Activated CD8-positive, alpha-beta T cell treated with anti-CD3 and anti-CD28 coated beads for 36 hours (primary cell): ENCODE measurements at places on chromosomes 6 and 20. TPM values are rescaled to one million over a fixed set of nuclear protein-coding genes. Genes with fewer than 3 reads are reported as not detected.

DNA sequence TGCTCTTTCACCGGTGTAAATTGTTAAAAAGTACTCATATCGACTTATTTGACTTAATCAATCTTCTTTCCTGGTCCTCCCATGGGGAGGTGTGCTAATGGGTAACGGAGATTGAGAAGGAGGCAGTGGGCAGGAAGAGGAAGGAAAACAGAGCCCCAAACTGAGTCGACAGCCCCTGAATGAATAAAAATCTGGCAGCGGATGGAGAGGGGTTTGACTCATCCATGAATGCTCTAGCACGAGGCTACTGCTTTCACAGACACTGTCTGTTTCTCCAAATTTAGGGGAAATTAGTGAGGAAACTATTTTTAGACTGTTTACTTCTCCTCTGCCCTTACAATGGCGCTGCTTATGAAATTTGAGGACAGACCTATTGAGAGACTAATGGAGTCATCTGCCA, 142.2 kb upstream of the ATXN1 start:
- H3K27ac ChIP-seq, result no peak overlapping the region
- peaks cover 25% of the 10 kb centered on the region for H3K27me3 ChIP-seq
- DNase-seq, result no peak
- H3K36me3 ChIP-seq, result no peaks in the 10 kb centered on the region
- no peaks in the 10 kb centered on the region for H3K4me1 ChIP-seq

- no peaks in the 10 kb centered on the region for H3K27me3 ChIP-seq
- H3K4me1 ChIP-seq, result peaks cover 22% of the 10 kb centered on the region
- H3K4me3 ChIP-seq, result no peak overlapping the region
- H3K27ac ChIP-seq, result no peak overlapping the region
Observed at GRCh38 chr6:42333612-42334011, 116.0 kb upstream of the MRPS10 start.

DNA sequence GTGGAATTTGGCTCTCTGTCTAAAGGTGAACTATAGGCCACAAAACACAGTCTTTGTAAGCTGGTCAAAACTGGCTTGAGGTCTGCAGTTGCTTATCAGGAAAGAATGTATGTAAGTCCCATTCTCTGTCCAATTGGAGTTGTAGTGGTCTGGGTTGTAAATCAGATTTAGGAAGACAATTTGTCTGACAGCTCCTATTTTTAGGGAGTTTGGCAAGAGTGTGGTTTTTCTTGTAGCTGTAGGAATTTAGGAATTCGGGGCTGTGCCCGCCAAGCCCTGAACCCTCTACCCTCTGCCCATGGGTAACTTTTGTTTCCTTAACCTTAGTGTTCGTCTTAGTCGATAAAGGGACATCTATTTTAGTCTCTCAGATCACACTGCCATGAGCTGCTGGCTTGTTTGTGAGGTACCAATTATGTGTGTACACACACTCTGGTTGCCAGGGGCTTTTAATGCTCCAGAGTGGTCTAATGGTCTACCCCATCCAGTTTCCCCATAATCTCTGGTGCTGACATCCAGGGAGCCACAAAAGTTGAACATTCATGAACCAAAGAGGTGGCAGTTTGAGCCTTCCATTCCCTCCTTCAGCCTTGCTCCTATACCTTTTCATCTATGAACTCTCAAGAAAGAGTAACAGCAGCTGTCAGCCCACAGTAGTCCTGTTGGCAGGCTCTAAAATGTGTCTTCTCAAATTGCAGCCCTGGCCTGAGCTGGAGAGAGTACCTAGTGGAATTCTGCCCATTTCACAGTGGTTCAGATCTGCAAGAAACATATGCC, 93.0 kb downstream of the ANKRD6 start:
- no peak overlapping the region for H3K27ac ChIP-seq
- no peaks in the 10 kb centered on the region for H3K4me1 ChIP-seq
- H3K27me3 ChIP-seq, result no peaks in the 10 kb centered on the region
- H3K4me3 ChIP-seq, result no peak overlapping the region

- no peak overlapping the region for H3K27ac ChIP-seq
- H3K4me1 ChIP-seq, result no peaks in the 10 kb centered on the region
- no peak overlapping the region for H3K4me3 ChIP-seq
- DNase-seq, result no peak
- H3K27me3 ChIP-seq, result no peaks in the 10 kb centered on the region
Observed at GRCh38 chr6:119034827-119035458, 43.5 kb downstream of the FAM184A start.

DNA sequence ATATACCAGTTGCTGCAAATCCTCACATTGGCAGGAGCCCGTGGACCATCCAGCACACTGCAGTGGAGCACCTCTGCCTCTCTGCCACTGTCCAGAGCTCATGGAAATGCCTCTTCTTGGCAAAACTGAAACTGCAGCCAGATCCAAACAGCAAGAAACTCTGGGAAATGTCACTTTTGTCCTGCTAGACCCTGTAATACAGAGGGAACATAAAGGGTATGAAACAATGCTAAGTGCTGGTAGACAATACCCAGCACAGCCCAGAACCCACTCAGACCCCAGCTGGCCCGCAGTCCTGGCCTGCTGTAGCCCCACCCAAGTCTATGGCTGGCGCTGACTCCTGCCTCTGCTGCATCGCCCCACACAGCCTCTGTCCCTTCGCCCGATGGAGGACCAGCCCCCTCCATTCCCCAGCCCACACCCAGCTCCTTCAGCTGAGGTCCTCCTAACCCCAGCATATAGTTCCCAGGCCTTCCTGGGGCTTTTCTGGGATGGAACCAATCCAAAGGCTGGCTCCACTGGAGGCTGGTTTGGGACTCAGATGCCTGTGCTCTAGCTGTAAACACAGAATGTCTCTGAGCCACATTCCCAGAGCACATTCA, 242.5 kb downstream of the LRFN2 start:
- H3K27ac ChIP-seq, result no peak overlapping the region
- H3K36me3 ChIP-seq, result no peaks in the 10 kb centered on the region
- no peak for DNase-seq
- no peaks in the 10 kb centered on the region for H3K4me1 ChIP-seq
- H3K27me3 ChIP-seq, result peaks cover 2% of the 10 kb centered on the region
- no peak overlapping the region for H3K4me3 ChIP-seq

GRCh38 chr6:116697480-116697879, 16.5 kb downstream of the KPNA5 start:
- no peaks in the 10 kb centered on the region for H3K27me3 ChIP-seq
- H3K27ac ChIP-seq, result peak overlapping the region; percentile 51
- peaks cover 38% of the 10 kb centered on the region for H3K4me1 ChIP-seq
- peaks cover 44% of the 10 kb centered on the region for H3K36me3 ChIP-seq

DNA sequence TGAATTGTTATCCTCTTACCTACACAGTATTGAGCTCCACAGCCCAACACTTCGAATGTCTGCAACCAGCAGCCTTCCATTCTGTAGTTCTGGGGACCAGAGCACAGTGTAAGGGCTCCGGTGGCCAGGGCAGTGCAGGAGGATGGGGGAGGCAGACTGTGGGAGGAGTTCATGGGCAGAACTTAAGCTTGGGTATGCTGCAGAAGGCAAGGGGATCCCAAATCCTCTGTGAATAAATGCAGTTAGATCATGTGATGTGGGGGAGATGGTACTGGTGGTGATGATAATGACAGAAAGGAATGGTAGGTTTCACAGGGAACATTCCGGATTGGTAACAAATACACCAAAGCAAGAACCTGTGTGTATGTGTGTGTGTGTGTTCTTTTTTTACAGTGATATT, 26.5 kb upstream of the CNKSR3 start:
- H3K27ac ChIP-seq, result no peak overlapping the region
- no peak for DNase-seq
- H3K36me3 ChIP-seq, result no peaks in the 10 kb centered on the region

DNA sequence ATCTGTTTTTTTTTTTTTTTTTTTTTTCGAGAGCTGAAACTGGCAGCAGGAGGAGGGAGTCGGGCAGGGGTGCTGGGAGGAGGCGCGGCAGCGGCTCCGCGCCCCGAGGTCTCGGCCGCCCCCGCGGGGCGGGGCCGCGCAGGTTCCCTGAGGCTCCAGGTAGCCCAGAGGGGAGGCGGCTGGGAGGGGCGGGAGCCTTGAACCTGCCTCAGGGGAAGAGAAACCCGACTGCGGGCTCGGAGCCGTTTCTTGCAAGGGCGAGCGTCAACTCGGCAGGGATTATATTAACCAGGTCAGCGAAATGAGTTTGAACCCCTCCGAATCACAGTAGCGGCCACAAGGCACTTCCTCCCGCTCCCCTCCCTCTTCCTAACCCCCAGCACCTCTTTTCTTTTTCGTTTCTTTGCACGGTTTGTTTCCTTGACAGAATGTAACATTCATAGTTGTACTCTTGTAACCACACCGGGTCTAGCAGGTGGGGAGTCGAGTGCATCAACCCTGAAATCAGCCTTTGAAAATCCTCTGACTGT, 2.0 kb downstream of the MYB start:
- peak; percentile 91 for DNase-seq
- H3K4me3 ChIP-seq, result peak overlapping the region; percentile 99
- peaks cover 50% of the 10 kb centered on the region for H3K36me3 ChIP-seq
- H3K27ac ChIP-seq, result peak overlapping the region; percentile 97
- H3K27me3 ChIP-seq, result no peaks in the 10 kb centered on the region

DNA sequence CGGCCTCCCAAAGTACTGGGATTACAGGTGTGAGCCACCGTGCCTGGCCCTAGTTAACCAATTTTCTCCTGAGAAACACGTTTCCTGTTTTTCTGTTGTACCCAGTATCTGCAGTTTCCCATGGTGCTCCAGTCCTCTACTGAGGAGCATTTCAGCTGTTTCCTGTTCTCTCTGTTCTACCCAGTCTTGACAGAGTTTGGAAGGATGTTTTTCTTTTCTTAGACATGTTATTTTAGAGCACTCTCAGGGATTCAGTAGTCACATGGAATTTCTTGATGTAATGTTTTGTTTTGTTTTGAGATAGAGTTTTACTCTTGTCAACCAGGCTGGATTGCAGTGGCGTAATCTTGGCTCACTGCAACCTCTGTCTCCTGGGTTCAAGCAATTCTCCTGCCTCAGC, 129.8 kb upstream of the TIAM2 start:
- H3K27ac ChIP-seq, result no peak overlapping the region
- H3K36me3 ChIP-seq, result peaks cover 9% of the 10 kb centered on the region
- no peak for DNase-seq
- no peak overlapping the region for H3K4me3 ChIP-seq

GRCh38 chr6:128069188-128069587, 168.3 kb upstream of the THEMIS start:
- H3K4me1 ChIP-seq, result peaks cover 13% of the 10 kb centered on the region
- H3K4me3 ChIP-seq, result no peak overlapping the region
- H3K27ac ChIP-seq, result no peak overlapping the region

GRCh38 chr20:53073636-53074415, 101.7 kb downstream of the TSHZ2 start:
- H3K36me3 ChIP-seq, result no peaks in the 10 kb centered on the region
- no peak overlapping the region for H3K4me3 ChIP-seq
- H3K4me1 ChIP-seq, result peaks cover 7% of the 10 kb centered on the region
- peaks cover 14% of the 10 kb centered on the region for H3K27me3 ChIP-seq

DNA sequence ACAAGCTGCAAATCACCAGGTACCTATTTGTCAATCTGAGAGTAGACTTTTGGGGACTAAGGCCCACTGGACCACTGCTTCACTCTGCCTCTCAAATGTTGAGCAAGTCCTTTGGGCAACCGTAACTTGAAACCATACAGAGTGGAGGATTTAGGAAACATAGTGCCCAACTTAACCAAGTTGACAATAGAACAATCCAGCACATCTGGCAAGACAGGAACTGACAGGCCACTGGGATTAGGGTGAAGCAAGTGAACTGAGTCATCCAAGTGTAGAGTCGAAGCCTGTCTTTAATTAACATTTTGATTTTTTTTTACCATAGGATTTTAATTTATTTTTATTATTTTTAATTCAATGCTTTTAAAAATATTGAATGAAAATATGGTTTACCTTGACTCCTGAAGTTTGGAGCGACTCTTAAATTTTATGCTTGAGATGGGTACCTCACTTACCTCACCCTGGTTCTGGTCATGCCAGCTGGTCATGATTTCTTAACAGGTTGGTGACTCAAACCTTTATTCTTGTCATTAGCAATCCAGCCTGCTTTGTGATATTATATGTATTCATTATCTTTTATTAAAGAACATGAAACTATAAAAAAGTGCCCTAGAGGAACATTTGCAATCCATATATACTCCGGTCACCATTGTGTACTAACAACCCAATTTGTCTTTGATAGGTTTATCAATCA, 312.1 kb upstream of the DEFB112 start:
- H3K4me3 ChIP-seq, result no peak overlapping the region
- no peaks in the 10 kb centered on the region for H3K27me3 ChIP-seq
- H3K27ac ChIP-seq, result no peak overlapping the region
- no peaks in the 10 kb centered on the region for H3K4me1 ChIP-seq

DNA sequence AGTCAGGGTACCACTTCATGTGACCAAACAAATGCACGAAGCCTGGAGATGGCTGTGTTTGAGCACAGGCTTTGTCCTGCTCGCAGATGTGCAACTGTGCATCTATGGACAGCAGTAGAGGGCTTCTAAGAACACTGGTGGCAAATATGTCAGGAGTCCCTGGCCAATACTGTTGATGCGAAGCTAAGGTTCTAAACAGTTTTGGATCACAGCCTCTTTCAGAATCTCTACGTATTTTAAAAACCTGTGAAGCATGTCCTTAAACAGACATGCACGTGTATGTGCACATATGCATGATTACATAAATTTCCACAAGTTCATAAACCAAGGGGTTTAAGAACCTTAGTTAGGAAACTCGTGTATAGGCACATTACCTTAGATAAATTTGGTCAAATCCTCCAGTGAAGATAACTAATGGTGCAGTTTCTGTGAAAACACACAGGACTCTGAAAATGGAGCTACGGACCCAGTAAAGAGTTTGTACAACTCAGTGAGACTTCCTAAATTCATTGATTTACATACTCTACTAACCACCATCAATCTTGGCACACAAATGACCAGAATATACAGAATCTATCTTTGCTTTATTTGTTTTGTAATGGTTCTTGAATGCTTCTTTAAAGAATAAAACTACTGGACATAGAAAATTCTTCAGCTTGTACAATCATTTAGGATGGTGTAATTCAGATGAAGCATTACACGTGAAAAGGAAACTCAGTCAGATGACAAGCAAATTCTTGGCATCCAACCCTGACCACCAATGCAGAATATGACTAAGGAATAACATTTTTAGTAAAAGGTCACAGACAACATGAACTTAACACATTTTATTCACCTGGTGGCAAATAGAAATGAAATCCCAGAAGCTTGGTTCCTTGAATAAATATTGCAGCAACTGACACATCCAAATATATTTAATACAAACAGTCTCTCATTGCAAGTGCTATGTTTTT, 27.4 kb downstream of the KCNQ5 start:
- peak overlapping the region; percentile 76 for H3K27ac ChIP-seq
- no peaks in the 10 kb centered on the region for H3K27me3 ChIP-seq
- peaks cover 14% of the 10 kb centered on the region for H3K36me3 ChIP-seq
- H3K4me3 ChIP-seq, result no peak overlapping the region
- peak; percentile 53 for DNase-seq

- no peak overlapping the region for H3K27ac ChIP-seq
- peaks cover 4% of the 10 kb centered on the region for H3K36me3 ChIP-seq
- peaks cover 8% of the 10 kb centered on the region for H3K4me1 ChIP-seq
- DNase-seq, result no peak
- H3K27me3 ChIP-seq, result no peaks in the 10 kb centered on the region
Observed at GRCh38 chr20:36775196-36775595, 1.6 kb upstream of the DSN1 start.

The PRSS35 gene
- not detected for total RNA-seq

The MYMX gene
- not detected for total RNA-seq

The ITPR3 gene
- 38.0 TPM for total RNA-seq

The HLA-DQB1 gene
- total RNA-seq, result 5.3 TPM
